ENCODE measurements at places on chromosomes 1 and 21. TPM values are rescaled to one million over a fixed set of nuclear protein-coding genes. Genes with fewer than 3 reads are reported as not detected.

Gene SKI
- 66.8 TPM for total RNA-seq

Gene COG2
- total RNA-seq: 53.9 TPM

Gene PTGER3
- total RNA-seq: 4.5 TPM

Gene INSRR
- total RNA-seq: not detected

Gene CGN
- total RNA-seq: 46.1 TPM

Gene FAM163A
- 0.08 TPM for total RNA-seq

Gene GPR153
- total RNA-seq: 8.8 TPM

Gene SLC45A1
- 2.3 TPM for total RNA-seq

Gene TMPRSS15
- total RNA-seq: not detected

Gene VHLL
- total RNA-seq: not detected

Gene PROK1
- not detected for total RNA-seq

Gene KRTAP7-1
- total RNA-seq: not detected

Gene JAM2
- total RNA-seq: 4.9 TPM

Gene PCAT6
- 7.2 TPM for total RNA-seq

Gene ACOT11
- 2.7 TPM for total RNA-seq

Gene AIRE
- total RNA-seq: not detected

Gene ARHGAP30
- total RNA-seq: not detected

Gene HAO2
- not detected for total RNA-seq

Gene RABGGTB
- 162 TPM for total RNA-seq

Gene S100B
- total RNA-seq: 1.5 TPM

Gene ZSWIM5
- 3.6 TPM for total RNA-seq

Gene TNFSF18
- not detected for total RNA-seq

Gene S100A8
- total RNA-seq: not detected

Gene GPR3
- 9.1 TPM for total RNA-seq

Gene CHI3L1
- 0.76 TPM for total RNA-seq

Gene KCND3
- 0.10 TPM for total RNA-seq

Gene CAMK1G
- total RNA-seq: 2.8 TPM

Gene MYBPH
- total RNA-seq: not detected

Gene MNDA
- total RNA-seq: not detected

Gene CFAP74
- total RNA-seq: not detected

Gene AMY1A
- not detected for total RNA-seq

Gene CHD5
- total RNA-seq: 1.0 TPM

Gene BEND5
- 6.8 TPM for total RNA-seq

Gene HHAT
- total RNA-seq: 0.66 TPM

Gene NPL
- 2.8 TPM for total RNA-seq

Gene COL9A2
- 9.1 TPM for total RNA-seq

Gene OR10J5
- total RNA-seq: not detected

Gene OR2T11
- total RNA-seq: not detected

Gene UBXN10
- total RNA-seq: 0.69 TPM

Gene LIN9
- 16.9 TPM for total RNA-seq

Gene LCK
- 86.6 TPM for total RNA-seq

Gene BCAN
- 5.5 TPM for total RNA-seq

Gene FAM78B
- 5.8 TPM for total RNA-seq

Gene KLHDC9
- total RNA-seq: 6.3 TPM

Gene FCER1G
- total RNA-seq: 0.74 TPM

Gene OLIG2
- 0.04 TPM for total RNA-seq

Gene IQGAP3
- total RNA-seq: 25.7 TPM

Gene TMEM63A
- 76.9 TPM for total RNA-seq

Gene NECAP2
- total RNA-seq: 32.9 TPM

Gene SPATA21
- total RNA-seq: not detected

Gene MORC3
- total RNA-seq: 22.3 TPM

Gene C1orf141
- not detected for total RNA-seq

Gene IL20
- not detected for total RNA-seq
